ENCODE measurements at places on chromosomes 3 and 15. TPM values are rescaled to one million over a fixed set of nuclear protein-coding genes. Genes with fewer than 3 reads are reported as not detected.

Gene ALS2CL
- total RNA-seq: 15.5 TPM

Gene SLC28A1
- total RNA-seq: not detected

Gene DGKG
- not detected for total RNA-seq

Gene SMAD6
- 0.40 TPM for total RNA-seq

Gene EXD1
- total RNA-seq: not detected

Gene EFHB
- 0.33 TPM for total RNA-seq

Gene PTH1R
- not detected for total RNA-seq

Gene BOC
- not detected for total RNA-seq

Gene RHCG
- total RNA-seq: not detected

Gene RGMA
- 0.25 TPM for total RNA-seq

Gene POPDC2
- total RNA-seq: 1.7 TPM

Gene TMEM87A
- total RNA-seq: 37.7 TPM

Gene HCLS1
- total RNA-seq: 350 TPM

DNA sequence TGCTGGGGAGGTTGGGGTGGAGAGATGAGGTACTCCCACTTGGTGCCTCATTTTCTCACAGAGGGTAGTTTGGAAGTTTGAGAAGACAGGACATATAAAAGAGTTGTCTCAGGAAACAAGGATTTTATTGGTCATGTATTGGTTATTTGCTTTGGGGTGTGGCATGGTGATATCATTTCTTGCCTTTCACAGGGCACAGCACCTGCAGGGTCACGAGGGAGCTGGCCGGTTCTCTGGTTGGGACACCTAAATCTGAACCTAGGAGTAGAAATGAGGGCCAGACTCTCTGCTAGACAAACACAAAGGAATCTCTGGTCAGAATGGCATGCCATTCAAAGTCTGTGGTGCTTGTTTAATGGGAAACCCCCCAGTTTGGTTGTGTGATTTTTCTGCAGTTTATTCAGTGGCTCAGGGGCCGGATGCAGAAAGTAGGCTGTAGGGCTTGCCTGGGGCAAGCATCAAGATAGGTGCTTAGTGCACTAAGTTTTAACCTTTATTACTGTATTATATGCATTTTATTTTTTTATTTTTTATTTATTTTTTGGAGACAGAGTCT, 237.7 kb upstream of the EIF1B start:
- H3K36me3 ChIP-seq: no peaks in the 10 kb centered on the region
- H3K27me3 ChIP-seq: peaks cover 7% of the 10 kb centered on the region
- H3K27ac ChIP-seq: no peak overlapping the region
- no peaks in the 10 kb centered on the region for H3K4me1 ChIP-seq
- DNase-seq: no peak

DNA sequence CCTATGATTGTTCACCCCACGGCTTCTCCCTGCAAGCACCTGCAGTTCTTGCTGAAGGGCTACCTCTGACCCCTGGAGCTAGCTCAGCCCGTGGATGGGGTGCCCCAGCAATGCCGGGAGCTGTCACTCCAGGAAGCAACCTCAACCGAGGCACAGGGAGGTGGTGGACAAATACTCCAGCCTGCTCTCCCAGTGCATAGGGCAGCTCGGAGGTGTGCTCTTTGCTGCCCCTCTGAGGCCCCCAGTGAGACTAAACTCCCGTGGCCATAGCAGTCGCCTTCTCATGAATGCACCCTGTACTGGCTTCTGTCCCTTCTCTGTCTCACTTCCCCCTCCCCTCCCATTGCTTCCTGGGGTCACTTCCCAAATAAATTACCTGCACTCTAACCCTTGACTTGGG, 48.5 kb downstream of the LINGO1 start:
- H3K4me1 ChIP-seq: no peaks in the 10 kb centered on the region
- H3K27ac ChIP-seq: no peak overlapping the region
- no peaks in the 10 kb centered on the region for H3K36me3 ChIP-seq

GRCh38 chr3:110859336-110859735, 212.3 kb upstream of the NECTIN3 start:
- no peaks in the 10 kb centered on the region for H3K36me3 ChIP-seq
- no peak overlapping the region for H3K27ac ChIP-seq
- H3K4me3 ChIP-seq: no peak overlapping the region
- H3K4me1 ChIP-seq: no peaks in the 10 kb centered on the region
- no peak for DNase-seq

GRCh38 chr15:87369269-87369668, 887.3 kb downstream of the NTRK3 start:
- H3K36me3 ChIP-seq: no peaks in the 10 kb centered on the region
- no peaks in the 10 kb centered on the region for H3K4me1 ChIP-seq
- no peak overlapping the region for H3K4me3 ChIP-seq
- H3K27ac ChIP-seq: no peak overlapping the region
- H3K27me3 ChIP-seq: no peaks in the 10 kb centered on the region

- no peak overlapping the region for H3K4me3 ChIP-seq
- DNase-seq: no peak
- H3K27me3 ChIP-seq: peaks cover 42% of the 10 kb centered on the region
- H3K4me1 ChIP-seq: peaks cover 7% of the 10 kb centered on the region
- no peak overlapping the region for H3K27ac ChIP-seq
- H3K36me3 ChIP-seq: no peaks in the 10 kb centered on the region
Observed at GRCh38 chr15:40252141-40252437, 13.2 kb downstream of the PAK6 start.

DNA sequence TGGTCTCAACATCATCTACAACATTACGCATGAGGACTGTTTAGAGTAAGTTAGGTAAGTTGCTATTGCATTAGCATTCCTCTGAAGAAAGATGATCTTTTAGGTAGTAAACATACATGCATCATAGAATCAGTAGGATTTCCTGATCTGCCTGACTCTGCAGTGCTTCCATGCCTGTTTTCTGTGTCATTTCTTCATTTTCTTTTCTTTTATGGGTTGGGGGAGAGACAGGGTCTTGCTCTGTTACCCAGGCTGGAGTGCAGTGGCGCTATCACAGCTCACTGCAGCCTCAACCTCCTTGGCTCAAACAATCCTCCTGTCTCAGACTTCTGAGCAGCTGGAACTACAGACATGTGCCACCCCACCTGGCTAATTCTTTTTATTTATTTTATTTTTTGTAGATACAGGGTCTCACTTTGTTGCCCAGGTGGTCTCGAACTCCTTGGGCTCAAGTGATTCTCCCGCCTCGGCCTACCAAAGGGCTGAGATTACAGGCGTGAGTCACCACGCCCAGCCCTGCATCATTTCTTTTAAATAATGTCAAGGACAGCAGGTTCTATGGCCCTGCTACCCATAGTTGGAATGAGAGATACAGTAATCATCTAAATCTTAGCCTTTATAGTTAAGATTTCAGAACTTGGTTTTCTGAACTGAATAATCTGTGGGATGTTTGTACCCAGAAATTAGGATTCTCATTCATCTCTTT, 184.3 kb downstream of the GHSR start:
- peaks cover 6% of the 10 kb centered on the region for H3K36me3 ChIP-seq
- H3K4me3 ChIP-seq: no peak overlapping the region
- no peak overlapping the region for H3K27ac ChIP-seq
- H3K27me3 ChIP-seq: no peaks in the 10 kb centered on the region
- no peaks in the 10 kb centered on the region for H3K4me1 ChIP-seq
- no peak for DNase-seq

GRCh38 chr3:129065720-129066073, 5.1 kb downstream of the GP9 start:
- no peak overlapping the region for H3K4me3 ChIP-seq
- peaks cover 16% of the 10 kb centered on the region for H3K4me1 ChIP-seq
- H3K27me3 ChIP-seq: peaks cover 4% of the 10 kb centered on the region
- H3K27ac ChIP-seq: no peak overlapping the region

GRCh38 chr15:38030609-38031008, 96.2 kb downstream of the TMCO5A start:
- H3K4me1 ChIP-seq: no peaks in the 10 kb centered on the region
- no peaks in the 10 kb centered on the region for H3K27me3 ChIP-seq
- H3K36me3 ChIP-seq: no peaks in the 10 kb centered on the region
- no peak overlapping the region for H3K4me3 ChIP-seq
- DNase-seq: no peak

GRCh38 chr3:137065381-137065780, 107.6 kb downstream of the IL20RB start:
- no peaks in the 10 kb centered on the region for H3K36me3 ChIP-seq
- no peak overlapping the region for H3K4me3 ChIP-seq
- H3K27me3 ChIP-seq: peaks cover 9% of the 10 kb centered on the region
- H3K4me1 ChIP-seq: no peaks in the 10 kb centered on the region
- no peak overlapping the region for H3K27ac ChIP-seq

- DNase-seq: peak; percentile 42
- H3K27ac ChIP-seq: no peak overlapping the region
- peaks cover 27% of the 10 kb centered on the region for H3K27me3 ChIP-seq
- no peaks in the 10 kb centered on the region for H3K4me1 ChIP-seq
- H3K36me3 ChIP-seq: no peaks in the 10 kb centered on the region
Observed at GRCh38 chr15:55774113-55774970, 31.4 kb upstream of the PRTG start.

DNA sequence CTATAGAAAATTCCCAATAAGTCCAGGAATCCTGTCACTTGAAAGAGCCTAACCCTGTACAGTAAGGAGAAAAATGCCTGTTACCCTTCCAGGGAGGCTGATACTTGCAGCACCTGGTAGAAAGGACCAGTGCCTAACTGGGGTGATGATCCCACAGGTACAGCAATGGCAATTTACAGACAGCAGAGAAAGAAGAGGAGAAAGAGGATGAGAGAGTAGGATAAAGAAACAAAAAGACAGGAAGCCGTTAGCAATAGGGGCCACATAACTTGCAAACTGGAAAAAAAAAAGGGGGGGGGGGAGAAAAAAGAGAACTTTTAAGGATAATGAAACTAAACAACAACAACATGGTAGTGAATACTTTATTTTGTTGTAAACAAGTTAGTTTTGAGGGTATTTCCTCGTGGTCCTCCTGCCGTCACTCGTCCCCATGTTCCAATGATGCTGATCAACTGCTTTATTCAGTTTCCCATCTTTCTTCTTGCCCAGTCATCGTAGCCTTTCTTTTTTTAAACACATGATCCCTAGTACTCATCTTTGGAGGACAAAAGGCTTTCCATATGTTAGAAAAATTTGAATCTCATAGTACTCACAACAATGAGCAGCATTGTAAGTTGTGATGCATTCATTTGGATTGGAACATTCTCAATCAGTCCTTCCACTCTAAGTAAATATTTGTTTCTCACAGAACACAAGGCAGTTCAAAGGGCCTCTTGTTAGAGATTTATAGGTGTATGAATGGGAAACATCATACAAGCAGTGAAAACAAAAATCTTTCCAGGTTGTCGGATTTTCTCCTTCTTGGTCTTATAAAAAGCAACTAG, 8.6 kb downstream of the TM4SF1 start:
- no peak for DNase-seq
- H3K36me3 ChIP-seq: no peaks in the 10 kb centered on the region
- H3K27ac ChIP-seq: no peak overlapping the region
- H3K4me3 ChIP-seq: no peak overlapping the region

- peak overlapping the region; percentile 93 for H3K4me3 ChIP-seq
- H3K27ac ChIP-seq: peak overlapping the region; percentile 95
- peaks cover 36% of the 10 kb centered on the region for H3K4me1 ChIP-seq
- peaks cover 7% of the 10 kb centered on the region for H3K27me3 ChIP-seq
- no peak for DNase-seq
Observed at GRCh38 chr15:56732886-56733135, 498 bp downstream of the ZNF280D start.

DNA sequence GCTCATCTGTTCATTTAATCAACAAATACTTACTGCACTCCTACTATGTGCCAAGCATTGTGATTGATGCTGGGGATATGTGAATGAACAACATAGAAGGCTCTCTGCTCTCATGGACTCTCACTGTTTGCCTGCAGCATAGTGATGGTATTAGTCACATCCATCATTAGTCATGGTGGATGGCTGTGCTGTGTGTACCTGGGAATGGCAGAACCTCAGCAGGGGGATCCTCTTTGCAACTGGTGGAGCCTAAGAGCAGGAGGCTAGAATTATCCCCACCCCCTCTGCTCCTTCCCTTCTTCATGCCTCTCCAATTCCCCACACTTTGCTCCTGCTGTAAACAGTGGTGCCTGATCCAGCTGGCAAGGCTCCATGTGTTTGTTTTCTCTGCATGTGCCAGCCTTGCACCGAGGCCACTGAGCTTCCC, 20.5 kb downstream of the BOC start:
- DNase-seq: no peak
- H3K27me3 ChIP-seq: no peaks in the 10 kb centered on the region
- no peak overlapping the region for H3K4me3 ChIP-seq
- no peaks in the 10 kb centered on the region for H3K36me3 ChIP-seq
- no peak overlapping the region for H3K27ac ChIP-seq
- no peaks in the 10 kb centered on the region for H3K4me1 ChIP-seq

DNA sequence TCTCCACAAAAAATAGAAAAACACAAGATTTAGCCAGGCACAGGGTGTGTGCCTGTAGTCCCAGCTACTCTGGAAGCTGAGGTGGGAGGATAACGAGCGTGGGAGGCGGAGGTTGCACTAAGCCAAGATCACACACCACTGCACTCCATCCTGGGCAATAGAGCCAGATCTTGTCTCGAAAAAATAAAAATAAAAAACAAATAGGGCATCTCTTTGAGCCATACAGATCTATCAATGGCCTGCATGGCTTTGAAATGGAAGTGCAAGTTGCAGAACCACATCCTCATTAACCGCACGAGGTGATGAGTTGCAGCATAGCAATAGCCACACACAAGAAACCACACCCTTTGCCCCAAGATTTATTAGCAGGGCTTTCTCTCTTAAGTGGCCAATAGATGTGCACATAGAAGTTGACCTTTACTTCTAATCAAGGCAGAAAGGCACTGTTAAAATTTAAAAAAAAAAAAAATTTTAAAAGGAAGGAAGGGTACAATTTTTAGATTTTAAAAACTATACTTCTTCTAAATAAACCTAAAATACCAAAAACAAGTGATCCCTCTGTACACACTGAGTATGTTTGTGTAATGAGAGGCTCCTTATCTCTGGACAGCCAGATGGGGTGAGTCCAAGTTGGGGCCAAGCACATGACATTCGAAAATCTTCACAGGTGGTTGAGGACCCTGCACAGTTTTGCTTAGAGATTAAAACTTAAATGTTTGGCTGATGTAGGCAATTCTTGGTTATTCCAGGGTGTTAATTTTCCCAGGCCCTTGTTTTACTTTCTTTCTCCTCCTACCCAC, 53.4 kb downstream of the FILIP1L start:
- no peak overlapping the region for H3K27ac ChIP-seq
- no peaks in the 10 kb centered on the region for H3K27me3 ChIP-seq
- no peaks in the 10 kb centered on the region for H3K36me3 ChIP-seq
- peak; percentile 21 for DNase-seq
- H3K4me1 ChIP-seq: peaks cover 14% of the 10 kb centered on the region
- H3K4me3 ChIP-seq: no peak overlapping the region

- H3K4me3 ChIP-seq: no peak overlapping the region
- H3K27ac ChIP-seq: no peak overlapping the region
- no peaks in the 10 kb centered on the region for H3K27me3 ChIP-seq
- DNase-seq: no peak
Observed at GRCh38 chr3:181844211-181844610, 132.5 kb downstream of the SOX2 start.
